ENCODE measurements at places on chromosomes 1 and 21.
A peak's percentile ranks its signal among the peaks of the same experiment; 100 is the strongest.

DNA sequence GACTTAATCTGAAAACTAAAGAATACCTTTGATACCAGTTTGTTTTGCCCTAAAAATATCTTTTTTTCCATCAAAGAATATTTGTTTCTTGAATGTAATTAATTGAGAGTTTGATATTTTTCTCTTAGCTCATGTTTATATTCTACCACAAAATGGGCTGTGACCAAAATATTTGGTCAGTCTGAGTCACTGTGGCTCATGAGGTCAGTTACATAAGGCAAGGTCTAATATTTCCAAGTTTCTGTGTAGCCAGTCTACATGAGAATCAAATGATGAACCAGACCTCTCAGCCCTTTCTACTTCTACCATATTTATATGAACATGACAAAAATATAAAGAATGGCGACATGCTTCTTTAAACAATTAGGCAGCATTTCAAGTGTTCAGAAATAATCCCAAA is 83.0 kb upstream of the IVNS1ABP start:
- no peak for DNase-seq

DNA sequence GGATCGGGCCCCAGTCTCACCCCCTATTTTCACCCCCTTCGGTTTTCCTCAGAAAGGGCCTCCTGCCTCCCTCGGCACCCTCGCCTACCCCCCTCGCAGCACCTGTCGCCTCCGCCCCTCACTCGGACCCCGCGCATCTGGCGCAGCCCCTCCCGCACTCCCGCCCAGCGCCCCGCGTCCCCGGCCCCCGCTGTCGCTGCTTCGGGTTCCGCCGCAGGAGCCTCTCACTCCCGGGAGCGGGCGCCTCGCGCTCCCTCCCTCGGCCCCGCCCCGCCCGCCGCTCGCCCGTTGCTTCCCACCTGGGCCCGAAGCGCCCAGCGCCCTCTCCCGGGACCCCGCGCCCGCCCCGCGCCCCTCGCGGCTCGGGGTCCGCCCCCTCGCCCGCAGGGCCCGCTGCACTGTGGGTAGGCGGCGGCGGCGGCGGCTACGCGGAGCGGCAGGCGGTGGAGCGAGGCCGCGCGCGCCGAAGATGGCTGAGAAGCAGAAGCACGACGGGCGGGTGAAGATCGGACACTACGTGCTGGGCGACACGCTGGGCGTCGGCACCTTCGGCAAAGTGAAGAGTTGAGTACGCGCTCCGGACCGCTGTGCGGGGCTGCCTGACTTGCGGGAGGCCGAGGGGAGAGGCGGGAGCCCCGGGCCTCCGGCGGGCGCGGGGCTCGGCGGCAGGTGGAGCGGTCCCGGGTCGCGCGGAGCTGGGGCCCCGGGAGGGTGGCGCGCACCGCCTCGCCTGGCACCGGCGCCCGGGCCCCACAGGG is at the start of gene PRKAA2:
TSS of gene PRKAA2 (plus strand) at position 396 of the 758 bp plus-strand sequence. CDS start at position 470, 74 bp downstream.
- peak; percentile 58 for DNase-seq

GRCh38 chr1:166915941-166916340 is 39.9 kb upstream of the TADA1 start:
- no peak for DNase-seq

DNA sequence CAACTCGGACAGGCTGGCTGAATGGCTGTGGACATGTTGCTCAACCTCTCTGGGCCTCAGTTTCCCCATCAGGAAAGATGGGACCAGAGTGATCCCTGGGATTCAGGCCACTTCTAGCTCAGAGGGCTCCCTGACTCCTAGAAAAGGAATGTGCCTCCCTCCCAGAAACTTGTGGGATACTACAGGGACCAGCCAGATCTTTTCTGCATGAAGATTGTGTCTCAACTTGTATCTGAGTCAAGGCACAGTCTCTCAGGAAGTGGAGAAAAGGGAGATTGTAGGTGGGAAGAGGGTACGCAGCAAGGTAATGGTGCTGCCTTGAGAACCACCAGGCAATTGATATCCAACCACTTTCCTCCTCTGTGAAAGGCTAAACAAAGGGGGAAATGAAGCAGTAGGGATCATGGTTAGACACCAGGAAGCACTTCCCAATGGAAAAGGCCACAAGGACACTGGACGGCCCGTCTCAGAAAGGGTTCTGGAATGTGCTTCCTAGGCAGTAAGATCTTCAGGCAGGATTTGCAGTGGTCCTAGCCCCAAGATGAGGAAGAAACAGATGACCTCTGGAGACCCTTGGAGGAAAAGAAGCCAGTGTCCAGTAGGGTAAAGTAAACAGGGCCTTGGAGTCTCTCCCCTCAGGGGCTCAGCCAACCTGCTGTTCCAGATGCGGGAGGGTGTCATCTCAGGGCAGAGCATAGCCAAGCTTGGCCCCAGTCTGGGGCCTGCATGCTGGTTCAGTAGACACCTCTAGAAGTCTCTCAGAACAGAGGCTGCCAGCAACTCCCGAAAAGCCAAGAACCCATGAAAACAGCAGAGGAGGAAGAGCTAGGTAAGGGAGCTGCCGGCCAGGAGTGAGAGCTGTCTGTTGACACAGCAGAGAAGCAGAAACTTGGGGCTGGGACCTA is 16.8 kb downstream of the IFFO2 start:
- no peak for DNase-seq

DNA sequence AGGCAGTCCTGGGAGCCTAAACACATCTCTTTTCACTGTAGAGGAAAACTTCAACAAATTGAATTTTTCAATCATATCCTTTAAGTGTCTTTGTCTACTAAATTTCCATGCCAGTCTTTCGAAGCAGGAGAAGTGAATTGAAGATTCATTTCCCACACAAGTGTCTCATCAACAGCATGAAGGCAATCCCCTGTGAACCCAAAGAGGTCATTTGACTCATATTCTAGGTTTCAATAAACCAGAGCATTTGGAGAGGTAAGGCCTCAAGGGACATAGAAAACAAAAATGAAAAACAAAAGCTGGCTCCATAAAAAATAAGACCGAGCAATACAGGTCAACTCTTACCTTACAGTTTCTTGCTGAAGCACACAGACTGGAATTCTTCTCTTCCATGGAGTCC is 94.1 kb upstream of the ATP1B1 start:
- DNase-seq: no peak

DNA sequence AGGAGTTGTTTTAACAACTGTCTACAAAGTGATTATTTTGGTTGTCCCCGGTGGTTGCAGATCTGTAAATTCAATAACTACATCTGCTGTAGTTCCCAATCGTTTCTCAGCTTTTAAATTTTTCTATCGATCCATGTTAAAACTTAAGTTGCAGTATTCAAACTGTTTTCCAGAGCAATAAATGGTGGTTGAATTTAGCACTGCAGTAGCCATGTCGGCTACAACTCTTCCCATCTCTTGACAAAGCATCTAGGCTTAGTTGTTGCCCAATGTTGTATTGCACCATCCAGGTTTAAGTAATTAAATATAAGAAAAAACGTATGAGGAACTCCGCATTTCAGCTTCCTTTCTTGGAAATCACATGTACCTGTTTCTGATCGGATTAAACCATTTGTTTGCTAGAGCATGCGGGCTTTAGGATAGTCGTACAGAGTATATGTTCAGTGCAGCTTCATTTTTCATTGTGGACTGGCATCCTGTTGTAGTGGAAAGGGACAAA is 996 bp downstream of the CNIH4 start:
- DNase-seq: no peak

DNA sequence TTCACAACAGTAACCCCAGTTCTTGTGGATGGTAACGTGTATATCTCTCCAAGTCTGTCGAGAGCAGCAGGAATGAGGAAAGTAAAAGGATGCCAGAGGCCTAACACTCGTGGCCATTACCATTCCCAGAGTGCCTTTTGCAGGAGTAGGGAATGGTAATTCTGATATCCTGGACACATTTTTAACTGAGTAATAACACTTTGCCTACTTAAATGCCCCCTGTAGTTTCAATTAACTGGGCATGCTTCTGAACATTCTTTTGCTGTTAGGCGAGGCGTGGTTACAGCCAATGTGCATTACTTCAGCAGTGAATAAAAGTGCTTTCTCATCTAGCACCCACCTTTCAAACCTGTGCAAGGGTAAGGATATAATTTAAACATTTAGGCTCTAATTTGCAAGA is 258.5 kb upstream of the ADGRL2 start:
- DNase-seq: no peak

DNA sequence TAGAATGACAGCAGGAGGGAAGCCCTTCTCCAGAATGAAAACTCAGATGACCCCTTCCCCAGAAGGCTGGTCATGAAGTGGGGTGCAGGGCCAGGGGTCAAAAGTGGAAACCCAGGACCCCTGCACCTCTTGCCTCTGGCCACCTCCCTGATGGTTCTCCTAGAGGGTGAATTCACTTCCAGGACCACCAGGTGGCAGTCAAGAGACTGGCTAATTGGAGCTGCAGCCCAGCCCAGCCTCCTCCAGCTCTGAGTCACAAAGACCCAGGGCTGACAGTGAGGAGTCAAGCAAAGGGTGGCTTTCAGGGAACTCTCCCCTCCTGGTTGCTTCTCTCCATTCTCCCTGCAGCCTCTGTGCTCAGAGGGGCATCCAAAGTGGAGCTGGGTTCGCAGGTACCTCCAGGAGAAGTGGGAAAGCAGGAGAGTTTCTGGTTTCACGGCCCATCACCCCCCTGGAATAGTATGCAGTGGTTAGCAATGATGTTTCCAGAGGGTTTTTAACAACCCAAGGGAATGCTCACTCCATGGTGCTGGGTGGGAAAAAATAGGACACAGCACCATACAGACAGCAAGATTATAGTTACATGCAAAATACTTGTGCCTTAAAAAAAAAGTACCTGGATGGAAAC is 6.1 kb upstream of the EPHB2 start:
- peak; percentile 67 for DNase-seq

- peak; percentile 48 for DNase-seq
Measured at GRCh38 chr1:93907718-93908117, 1.5 kb downstream of the GCLM start.

GRCh38 chr1:43850591-43851233 is 82.9 kb upstream of the ARTN start:
- no peak for DNase-seq

DNA sequence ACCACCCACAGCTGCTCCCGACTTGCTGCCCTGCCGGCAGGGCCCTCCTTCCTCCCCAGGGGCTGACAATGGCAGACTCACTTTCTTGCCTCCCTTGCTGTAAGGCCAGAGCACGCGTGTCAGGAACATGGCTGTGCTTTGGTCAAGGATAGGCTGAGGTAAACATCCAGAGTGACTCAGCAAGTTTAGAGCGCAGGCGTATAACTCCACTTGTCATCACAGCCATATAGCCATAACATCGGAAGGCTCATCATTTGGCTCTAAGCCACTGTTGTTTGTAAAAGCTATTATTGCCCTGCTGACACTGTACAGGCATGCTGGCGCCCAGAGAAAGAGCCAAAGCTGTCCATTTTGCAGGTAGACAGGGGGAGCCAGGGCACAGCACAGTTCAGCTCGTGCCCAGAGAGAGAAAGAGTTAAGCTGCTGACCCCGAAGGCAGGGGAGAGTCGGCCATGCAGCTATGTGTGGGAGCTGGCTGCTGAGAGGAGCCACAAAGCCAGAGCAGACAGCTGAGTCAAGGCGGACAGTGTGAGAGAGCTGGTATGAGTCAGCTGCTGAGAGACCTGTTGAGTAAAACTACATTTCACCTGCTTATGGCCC is 60.6 kb downstream of the GNG4 start:
- no peak for DNase-seq

DNA sequence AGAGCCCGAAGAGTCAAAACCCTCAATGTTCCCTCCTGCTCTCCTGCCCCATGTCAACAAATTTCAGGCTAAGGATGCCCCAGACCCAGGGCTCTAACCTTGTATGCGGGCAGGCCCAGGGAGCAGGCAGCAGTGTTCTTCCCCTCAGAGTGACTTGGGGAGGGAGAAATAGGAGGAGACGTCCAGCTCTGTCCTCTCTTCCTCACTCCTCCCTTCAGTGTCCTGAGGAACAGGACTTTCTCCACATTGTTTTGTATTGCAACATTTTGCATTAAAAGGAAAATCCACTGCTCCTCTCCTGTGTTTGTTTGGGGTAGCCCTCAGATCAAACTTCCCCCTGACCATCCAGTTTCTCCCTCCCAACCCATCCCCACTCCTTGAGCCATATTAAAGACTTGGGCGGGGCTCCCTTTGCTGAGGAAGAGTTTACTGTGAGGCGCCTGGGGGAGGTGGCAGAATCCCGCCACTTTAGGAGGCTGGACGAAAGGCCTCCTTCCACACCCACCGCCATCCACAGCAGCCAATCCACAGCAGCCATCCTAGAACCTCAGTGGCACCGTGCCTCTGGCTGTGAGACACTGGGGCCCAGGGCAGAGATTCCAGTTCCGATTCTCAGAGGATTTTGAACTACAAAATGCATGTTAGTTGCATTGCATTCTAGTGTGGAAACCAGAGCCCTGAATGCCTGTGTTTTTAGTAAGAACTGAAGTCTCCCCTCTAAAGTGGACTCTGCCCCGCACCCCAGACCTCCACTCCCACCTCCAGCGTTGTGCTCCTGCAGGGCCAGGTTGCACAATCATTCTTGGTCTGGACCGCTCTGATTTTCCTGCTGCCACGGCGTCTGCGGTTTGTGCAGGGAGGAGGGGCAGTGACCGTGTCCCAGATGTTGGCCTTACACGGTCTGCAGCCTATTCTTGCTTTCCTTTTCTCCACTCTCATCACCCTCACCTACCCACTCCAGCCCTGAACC is 3.0 kb downstream of the OLFML3 start:
- DNase-seq: no peak

GRCh38 chr21:29091033-29091432 is 17.6 kb upstream of the CCT8 start:
- no peak for DNase-seq

GRCh38 chr1:35173909-35174540 is 18.9 kb downstream of the SFPQ start:
- DNase-seq: no peak

GRCh38 chr1:12173631-12174121 is 6.9 kb downstream of the TNFRSF1B start:
- DNase-seq: no peak

- DNase-seq: no peak
Measured at GRCh38 chr1:66876664-66877063, 48.0 kb downstream of the DNAI4 start.

GRCh38 chr1:233238884-233239431 is 56.6 kb downstream of the PCNX2 start:
- no peak for DNase-seq

GRCh38 chr21:25507522-25507921 is 99.8 kb downstream of the MRPL39 start:
- DNase-seq: no peak

GRCh38 chr1:13702425-13703127 is 2.6 kb downstream of the PRDM2 start:
- DNase-seq: no peak

DNA sequence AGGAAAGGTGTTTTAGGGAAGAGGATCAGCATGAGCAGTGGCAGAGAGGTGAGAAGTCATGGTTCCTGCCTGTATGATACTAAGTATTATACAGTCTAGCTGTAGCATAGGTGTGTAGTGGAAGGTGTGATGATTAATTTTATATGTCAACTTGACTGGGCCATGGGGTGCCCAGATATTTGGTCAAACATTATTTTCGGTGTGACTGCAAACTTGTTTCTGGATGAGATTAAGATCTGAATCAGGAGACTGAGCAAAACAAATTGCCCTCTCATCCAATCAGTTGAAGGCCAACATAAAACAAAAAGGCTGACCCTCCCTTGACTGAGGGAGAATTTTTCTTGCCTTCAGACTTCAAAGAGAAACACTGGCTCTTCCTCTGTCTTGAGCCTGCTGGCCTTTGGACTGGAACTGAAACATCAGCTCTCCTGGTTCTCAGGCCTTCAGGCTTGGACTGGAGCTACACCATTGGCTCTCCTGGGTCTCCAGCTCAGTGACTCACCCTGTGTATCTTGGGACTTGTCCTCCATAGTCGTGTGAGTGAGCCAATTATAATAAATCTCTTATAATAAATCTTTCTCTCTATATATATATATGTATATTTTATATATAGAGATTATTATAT is 6.8 kb upstream of the CDC42 start:
- DNase-seq: no peak

- DNase-seq: no peak
Measured at GRCh38 chr1:86259390-86259789, 102.8 kb upstream of the COL24A1 start.

All from Caki2 (cell line).